Activated CD4-positive, alpha-beta T cell treated with anti-CD3 and anti-CD28 coated beads, Interleukin-2, amount 10 ng/mL, durations not matched to agents 7 days and 5 days (primary cell): ENCODE measurements at places on chromosomes 5 and 9.
A peak's percentile ranks its signal among the peaks of the same experiment; 100 is the strongest.

DNA sequence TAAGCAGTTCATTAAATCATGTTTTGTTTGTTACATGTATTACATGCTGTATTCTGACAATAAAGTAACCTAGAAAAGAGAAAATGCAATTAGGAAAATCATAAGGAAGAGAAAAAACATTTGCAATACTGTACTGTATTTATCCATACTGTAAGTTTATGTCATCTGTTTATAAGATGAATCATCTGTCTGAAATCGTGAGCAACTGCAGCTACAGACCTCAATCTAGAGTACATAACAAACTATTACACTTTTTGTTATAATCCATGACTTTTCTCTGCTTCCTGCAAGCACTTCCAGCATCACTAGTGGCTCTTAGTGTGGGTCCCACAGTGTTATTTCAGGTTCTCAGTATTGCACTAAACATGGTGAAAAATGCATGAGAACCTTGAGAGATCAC lies 144.4 kb upstream of the NR4A3 start:
- no peak for DNase-seq

DNA sequence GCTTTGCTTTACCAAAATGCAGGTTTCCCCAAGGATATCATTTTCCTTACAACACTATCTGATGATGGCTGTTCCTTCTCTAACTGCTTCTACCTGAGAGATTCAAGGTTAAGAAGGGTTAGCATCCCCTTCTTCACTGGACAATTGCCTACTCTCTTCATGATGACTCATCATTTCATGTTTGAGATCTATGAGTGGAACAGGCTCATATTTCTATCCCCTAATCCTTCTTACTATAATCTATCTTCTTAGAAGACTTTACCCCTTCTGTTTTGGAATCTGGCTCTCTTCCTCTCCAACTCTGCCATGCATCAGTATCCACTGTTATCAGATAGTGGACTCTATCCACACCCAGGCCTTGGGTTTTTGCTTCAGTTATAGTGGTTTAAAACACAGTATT lies 54.3 kb downstream of the NR3C1 start:
- DNase-seq, result no peak

DNA sequence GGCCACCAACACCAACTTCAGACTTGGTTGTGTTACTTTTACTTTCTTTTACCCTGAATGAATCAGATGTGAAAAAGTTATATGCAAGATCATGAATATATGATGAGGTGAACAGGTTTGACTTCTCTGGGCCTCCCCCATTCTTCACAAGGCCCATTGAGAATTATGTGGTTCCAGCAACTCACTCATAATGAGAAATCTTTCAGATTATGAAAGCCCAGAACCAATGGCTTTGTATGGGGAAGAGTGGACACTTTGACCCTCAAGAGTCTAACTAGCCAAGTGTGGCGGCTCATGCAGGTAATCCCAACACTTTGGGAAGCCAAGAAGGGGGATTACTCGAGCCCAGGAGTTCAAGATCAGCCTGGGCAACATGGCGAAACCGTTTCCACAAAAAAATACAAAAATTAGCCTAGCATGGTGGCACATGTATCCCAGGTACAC lies 16.1 kb upstream of the LNPEP start:
- DNase-seq, result no peak

DNA sequence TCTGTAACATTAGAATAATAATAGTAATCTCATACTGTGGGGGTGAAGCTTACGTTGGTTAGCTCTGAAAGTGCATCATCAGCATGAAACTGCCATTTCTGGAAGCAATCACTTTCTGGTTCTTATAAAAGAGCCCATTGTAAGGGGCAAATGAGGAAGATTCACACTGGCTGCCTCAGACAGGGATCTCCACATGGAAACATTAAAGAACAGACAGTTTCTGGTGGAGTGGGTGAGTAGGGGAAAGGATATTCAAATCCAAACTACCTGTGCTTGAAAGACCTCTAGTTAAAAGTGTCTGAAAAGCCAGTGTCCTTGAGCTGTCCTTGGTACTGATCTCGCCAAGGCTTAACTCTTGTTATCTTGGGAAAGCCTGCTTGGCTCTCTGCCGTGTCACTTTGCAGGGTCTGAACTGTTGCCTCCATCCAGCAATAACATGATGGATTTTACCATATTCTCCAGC lies 19.1 kb upstream of the SLC31A2 start:
- DNase-seq, result peak; percentile 32

DNA sequence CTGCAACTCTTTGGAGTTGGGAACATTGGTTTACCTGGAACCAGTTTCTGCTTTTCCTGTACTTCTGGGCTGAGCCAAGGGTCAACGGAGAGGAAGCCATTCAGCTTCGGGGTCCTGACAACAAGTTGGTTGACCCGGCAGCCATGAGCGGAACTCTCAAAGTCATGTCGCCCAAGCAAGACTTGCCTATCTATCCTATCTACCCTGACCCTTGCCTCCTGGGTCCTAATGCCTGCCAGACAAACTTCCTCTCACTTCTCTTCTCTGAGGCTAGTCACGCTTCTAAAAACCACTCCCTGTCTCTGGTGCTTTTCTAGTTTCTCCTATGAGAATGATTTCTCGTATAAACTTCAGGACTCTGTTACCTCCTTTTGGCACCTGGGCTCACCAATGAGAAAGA lies 44.7 kb upstream of the CRHBP start:
- DNase-seq, result no peak

- DNase-seq, result no peak
Measured at GRCh38 chr9:14104496-14104895, 209.4 kb downstream of the NFIB start.

GRCh38 chr5:78503958-78504653 lies 143.7 kb downstream of the SCAMP1 start:
- DNase-seq, result no peak

- no peak for DNase-seq
Measured at GRCh38 chr5:96036301-96036700, 74.7 kb upstream of the ELL2 start.

- no peak for DNase-seq
Measured at GRCh38 chr5:33291216-33292000, 149.4 kb upstream of the TARS1 start.

GRCh38 chr5:169702693-169703481 lies 65.8 kb downstream of the DOCK2 start:
- no peak for DNase-seq

DNA sequence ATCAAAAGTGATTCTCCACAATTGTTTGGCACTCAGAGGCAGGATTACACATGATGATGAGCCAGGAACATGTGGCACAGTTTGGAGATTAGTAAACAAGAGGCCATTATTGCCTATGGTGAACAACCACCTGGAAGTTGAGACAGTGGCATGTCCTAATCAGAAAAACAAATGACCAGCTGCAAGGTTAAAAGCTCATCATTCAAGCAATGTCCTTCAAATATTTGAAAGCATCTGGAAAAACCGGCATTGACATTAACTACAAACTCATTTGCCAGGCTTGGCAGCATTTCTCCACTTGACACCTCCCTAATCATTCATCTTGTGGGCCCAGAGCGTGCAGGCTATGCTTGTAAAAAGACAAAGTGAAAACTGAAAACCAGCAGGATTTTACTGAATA lies 80.6 kb upstream of the MEGF10 start:
- no peak for DNase-seq

GRCh38 chr9:2173170-2173569 lies 158.0 kb downstream of the SMARCA2 start:
- no peak for DNase-seq

- no peak for DNase-seq
Measured at GRCh38 chr9:133935328-133936005, 56.7 kb downstream of the VAV2 start.

DNA sequence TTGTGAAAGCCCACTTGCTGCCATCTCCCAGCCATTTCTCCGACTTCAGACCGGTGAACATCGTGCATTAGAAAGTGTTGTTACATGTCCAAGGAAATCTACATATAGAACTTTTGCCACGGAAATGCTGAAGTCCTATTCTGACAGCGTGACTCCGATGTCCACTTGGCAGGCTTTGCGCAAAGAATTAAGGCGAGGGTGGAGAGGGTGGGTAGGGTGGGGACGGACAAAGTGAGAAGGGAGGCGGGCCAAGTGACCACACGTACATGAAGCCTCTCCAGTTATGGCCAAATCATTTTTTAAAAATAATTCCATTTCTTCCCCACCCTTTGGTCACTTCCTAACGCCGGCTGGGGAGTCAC lies 460 bp upstream of the ACO1 start:
- DNase-seq, result no peak

GRCh38 chr9:129166623-129167557 lies 11.2 kb downstream of the IER5L start:
- peak; percentile 26 for DNase-seq

GRCh38 chr5:131209506-131210150 lies 38.9 kb downstream of the LYRM7 start:
- DNase-seq, result peak; percentile 65

- DNase-seq, result no peak
Measured at GRCh38 chr9:79477955-79478771, 93.6 kb upstream of the TLE4 start.

- no peak for DNase-seq
Measured at GRCh38 chr9:94697972-94698581, 28.4 kb upstream of the AOPEP start.

- DNase-seq, result no peak
Measured at GRCh38 chr5:134195666-134196065, 18.9 kb upstream of the SKP1 start.

GRCh38 chr9:32741706-32742105 lies 41.6 kb upstream of the TMEM215 start:
- DNase-seq, result no peak

DNA sequence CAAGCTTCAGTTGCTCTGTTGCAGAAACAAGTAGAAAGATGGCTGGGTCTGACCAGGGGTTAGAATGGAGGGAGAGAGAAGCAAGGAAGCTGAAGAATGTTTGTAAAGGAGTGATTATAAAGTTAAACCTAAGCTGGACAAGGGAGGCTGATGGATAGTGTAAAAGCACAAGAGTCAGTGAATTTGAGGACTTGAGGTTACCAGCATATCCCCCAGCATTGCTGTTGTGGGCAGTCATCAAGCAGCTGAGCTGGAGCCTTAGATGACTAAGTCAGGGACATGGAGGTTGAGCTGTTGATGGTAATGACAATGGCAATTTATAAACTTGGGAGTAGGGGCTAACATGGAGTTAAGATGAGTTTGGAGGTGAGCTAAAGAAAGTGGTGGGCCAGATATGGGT lies 131.5 kb downstream of the ERCC6L2 start:
- DNase-seq, result no peak

GRCh38 chr9:124098141-124098905 lies 86.8 kb downstream of the LHX2 start:
- DNase-seq, result no peak

GRCh38 chr5:180034564-180034963 lies 37.0 kb downstream of the RNF130 start:
- DNase-seq, result no peak

- DNase-seq, result no peak
Measured at GRCh38 chr5:102583276-102584124, 84.7 kb upstream of the SLCO6A1 start.
